ENCODE measurements at places on chromosomes 4 and X.

GRCh38 chr4:121200795-121201472 lies 36.8 kb upstream of the TNIP3 start:
- DNase-seq = no peak

- no peak for DNase-seq
Observed at GRCh38 chr4:143451186-143451585, 62.3 kb upstream of the SMARCA5 start.

DNA sequence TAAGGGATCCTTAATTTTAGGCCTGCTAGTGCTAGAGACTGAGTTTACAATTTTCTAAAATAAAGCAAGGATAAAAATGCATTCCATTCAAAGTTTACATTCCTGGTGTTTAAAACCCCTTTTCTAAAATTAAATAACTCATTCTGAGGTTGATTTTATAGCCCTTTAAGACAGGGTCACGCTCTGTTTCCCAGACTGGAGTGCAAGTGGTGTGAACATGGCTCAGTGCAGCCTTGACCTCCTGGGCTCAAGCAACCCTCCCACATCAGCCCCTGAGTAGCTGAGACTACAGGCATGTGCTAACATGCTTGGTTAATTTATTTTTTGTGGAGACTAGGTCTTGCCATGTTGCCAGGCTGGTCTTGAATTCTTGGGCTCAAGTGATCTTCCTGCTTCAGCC lies 6.8 kb upstream of the CDKL2 start:
- no peak for DNase-seq

DNA sequence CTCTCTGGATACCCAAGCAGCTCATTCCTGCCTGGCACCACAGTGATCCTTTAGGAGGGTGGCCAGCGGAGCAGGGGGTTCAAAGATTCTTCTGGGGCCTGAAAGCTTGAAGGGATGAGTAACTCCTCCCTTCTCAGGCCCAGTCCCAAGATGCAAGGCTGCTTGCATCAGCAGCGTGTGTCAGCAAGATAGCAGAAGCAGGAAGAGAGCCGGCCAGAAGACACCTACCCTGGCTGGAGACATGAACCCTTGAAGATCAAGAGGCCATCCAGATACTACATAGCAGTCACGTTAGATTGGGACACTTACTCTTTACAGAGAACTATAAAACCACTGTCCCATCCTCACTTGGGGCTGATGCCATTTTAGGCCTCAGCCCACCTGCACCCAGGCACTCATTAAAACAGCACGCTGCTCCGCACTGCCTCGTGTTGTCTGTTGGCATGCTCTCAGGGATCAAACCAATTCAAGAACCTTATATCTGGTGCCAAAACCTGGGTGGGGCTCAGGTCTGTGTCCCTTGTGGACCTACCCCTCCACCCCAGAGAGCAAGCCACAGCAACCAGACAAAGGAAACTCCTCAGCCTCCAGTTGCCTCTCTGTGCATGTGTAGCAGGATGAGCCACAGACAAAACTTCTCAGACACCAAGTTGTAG lies 6.5 kb downstream of the UGT2B17 start:
- DNase-seq = no peak

DNA sequence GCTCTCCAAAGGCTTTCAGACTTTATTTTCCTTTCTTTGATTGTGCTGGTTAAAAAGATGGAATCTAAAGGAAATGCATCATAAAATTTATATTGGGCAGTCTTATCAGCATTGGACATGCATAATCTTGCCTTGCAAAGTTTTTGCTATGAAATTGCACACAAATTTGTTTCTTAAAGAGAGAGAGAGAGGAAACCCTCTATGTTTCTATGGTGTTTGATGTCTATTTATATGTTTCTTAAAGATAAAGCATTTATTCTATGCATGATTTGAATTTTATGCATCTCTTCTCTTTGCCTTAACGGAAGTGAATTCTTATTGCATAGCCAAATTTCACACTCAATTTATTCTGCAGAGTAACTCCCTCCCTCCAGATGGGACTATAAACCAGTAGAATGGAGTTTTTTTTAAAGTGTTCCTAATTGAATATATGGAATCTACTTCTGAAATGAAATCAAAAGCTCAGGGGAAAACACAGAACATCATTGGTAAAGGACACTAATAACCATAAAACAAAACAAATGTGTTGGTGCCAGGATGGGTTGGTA lies 83.5 kb upstream of the PPARGC1A start:
- no peak for DNase-seq

GRCh38 chr4:26893491-26893890 lies 32.9 kb downstream of the STIM2 start:
- no peak for DNase-seq

DNA sequence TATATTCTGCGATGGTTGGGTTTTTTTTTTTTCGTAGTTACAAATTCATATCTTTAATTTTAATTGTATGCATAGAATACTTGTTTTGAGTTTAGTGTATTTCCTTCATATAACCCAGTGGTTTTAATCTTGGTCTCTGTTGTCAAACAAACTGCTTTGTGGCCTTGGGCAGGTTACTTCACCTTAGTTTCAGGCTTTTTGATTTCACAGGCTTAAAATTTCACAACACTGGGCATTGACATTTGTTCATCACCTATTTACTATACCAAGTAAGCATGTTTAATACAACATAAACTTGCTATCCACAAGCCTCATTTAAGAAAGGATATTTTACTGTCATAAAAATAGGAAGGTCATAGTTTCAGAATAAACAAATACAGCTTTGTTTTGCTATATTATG lies 14.7 kb downstream of the RAPGEF2 start:
- DNase-seq = no peak

GRCh38 chr4:76293772-76294171 lies 12.8 kb upstream of the STBD1 start:
- no peak for DNase-seq

DNA sequence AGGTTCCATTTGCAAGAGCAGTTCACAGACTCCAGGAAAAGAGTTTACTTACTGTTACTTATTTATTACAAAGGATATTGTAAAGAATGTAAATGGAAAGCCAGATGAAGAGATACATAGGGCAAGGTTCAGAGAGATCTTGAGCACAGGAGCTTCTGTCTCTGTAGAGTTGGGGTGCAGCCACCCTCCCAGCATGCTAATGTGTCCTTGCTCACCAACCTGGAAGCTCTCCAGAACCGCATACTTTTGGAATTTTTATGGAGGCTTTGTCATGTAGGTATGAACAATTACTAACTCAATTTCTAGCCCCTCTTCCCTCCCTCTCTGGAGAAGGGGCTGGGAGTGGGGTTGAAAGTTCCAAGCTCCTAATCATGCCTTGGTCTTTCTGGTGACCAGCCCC lies 857.2 kb downstream of the RPA4 start:
- DNase-seq = no peak

- no peak for DNase-seq
Observed at GRCh38 chr4:56990109-56990905, 11.6 kb downstream of the POLR2B start.

GRCh38 chr4:188975271-188975670 lies 836.0 kb downstream of the TRIML1 start:
- DNase-seq = no peak

DNA sequence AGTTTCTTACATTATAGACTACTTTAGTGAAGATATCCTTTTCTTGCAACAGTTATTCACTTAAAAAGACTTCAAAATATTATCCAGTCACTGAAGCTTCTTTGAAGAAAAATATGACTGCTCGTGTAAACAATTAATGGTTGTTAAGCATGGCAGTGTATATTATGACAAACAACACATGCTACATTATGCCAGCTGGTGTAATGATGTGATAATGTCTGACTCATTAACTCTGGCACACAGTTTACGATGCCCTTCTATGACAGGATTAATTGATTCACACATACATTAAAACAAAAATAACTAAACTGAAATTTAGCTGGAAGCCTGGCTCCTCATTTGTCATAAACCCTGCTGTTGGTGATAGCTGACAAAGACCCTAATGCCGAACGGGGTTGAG lies 22.4 kb downstream of the GK2 start:
- DNase-seq = no peak

GRCh38 chr4:98452091-98452490 lies 190.9 kb downstream of the RAP1GDS1 start:
- no peak for DNase-seq

DNA sequence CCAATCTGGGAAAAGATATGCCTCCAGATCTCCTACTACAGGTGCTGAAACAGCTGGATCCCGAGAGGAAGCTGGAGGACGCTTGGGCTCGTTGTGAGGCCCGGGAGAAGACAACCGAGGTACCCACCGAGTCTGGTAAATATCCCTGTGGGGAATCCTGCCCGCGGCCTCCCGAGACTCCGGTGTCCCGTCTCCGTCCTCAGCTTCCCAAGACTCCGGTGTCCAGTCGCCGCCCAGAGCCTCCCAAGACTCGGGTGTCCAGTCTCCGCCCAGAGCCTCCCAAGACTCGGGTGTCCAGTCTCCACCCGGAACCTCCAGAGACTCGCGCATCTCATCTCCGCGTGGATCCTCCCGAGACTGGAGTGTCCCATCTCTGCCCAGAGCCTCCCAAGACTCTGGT lies 639 bp downstream of the FAM47B start:
- no peak for DNase-seq

GRCh38 chrX:72247206-72247942 lies 8.5 kb upstream of the ERCC6L start:
- DNase-seq = no peak

- no peak for DNase-seq
Observed at GRCh38 chrX:94107981-94108380, 434.0 kb downstream of the FAM133A start.

DNA sequence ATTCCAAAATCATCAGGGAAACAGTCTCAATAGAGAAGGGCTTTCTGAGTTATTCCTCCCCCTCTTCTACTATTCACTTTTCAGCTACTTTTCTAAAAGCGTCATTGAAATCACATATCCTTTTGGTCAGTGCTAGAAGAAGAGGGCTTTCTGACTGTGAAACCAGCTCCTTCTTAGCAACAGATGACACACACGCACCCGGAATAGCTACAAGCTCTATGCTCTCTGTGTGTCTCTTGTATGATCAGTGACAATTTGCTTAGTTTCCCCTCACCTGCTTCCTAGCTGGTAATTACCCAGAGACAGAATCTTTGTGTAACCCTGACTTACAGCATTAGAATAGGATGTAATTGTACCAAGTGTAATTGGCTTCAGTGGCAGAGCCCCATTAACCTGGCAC lies 268.1 kb upstream of the SLITRK2 start:
- no peak for DNase-seq

GRCh38 chrX:1451661-1452515 lies 821 bp downstream of the ASMTL start:
- DNase-seq = no peak

DNA sequence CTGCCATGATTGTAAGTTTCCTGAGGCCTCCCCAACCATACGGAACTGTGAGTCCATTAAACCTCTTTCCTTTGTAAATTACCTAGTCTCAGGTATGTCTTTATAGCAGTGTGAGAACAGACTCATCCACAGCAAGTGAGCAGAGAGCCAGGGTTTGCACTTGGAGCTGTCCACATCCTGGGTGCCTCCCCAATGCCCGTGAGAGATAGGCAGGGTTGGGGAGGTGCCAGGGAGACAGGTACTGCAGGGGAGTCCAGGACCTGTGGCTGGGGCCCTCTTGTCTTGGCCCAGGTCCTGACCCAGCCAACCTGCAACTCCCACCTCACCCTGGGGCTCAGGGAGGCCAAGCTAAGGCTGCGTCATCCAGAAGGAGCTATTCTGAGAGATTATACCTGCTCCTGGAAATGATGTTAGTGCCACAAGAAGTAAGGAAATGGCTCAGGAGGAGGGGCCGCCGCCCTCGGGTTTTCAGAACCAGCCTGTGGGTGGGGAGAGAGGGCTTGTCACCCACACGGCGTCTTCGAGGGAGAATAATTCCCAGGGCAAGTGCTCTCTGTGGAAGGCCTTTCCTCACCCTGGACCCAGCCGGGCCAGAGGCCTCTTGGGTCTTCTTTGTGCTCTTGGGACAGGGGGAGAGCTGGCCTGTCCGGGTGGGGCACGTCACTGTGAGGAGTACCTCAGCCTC lies 66.5 kb downstream of the ADRA2C start:
- DNase-seq = no peak

- no peak for DNase-seq
Observed at GRCh38 chrX:19715711-19716638, 171.4 kb downstream of the SH3KBP1 start.

All from activated CD4-positive, alpha-beta T cell treated with anti-CD3 and anti-CD28 coated beads for 4 hours (primary cell).